ENCODE measurements at places on chromosomes 13 and 19. TPM values are rescaled to one million over a fixed set of nuclear protein-coding genes. Genes with fewer than 3 reads are reported as not detected.
A peak's percentile ranks its signal among the peaks of the same experiment; 100 is the strongest.

DNA sequence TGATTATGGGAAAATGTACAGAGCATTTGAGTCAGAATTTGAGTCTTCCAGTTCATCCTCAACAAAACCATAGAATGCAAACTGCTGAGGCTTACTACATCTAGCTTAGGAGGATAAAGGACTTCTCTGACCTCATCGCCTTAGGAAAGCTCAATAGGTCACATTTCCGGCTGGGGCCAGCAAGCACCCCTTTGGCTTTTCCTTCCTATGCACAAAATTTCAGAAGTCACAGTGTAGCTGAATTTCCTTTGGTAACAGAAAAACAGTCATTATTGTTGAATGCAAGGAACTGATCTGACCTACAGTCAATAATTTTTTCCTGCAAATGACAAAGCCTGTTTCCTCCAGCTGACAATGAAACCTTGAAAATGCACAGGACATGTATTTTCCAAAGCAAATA lies 32.8 kb upstream of the LRCH1 start:
- DNase-seq, result no peak

- no peak for DNase-seq
Observed at GRCh38 chr19:23346696-23347095, 48.6 kb downstream of the ZNF91 start.

DNA sequence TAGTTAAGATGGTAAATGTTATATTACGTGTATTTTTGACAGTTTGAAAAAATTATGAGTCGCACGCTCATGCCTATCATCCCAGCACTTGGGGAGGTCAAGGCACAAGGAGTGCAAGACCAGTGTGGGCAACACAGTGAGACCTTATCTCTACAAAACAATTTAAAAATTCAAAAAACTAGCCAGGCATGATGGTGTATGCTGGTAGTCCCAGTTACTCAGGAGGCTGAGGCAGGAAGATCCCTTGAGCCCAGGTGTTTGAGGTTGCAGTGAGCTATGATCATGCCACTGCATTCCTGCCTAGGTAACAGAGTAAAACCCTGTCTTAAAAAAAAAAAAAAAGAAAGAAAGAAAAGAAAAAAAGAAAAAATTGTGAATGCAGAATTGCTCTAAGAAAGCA lies 58.0 kb downstream of the TBC1D4 start:
- DNase-seq, result no peak

DNA sequence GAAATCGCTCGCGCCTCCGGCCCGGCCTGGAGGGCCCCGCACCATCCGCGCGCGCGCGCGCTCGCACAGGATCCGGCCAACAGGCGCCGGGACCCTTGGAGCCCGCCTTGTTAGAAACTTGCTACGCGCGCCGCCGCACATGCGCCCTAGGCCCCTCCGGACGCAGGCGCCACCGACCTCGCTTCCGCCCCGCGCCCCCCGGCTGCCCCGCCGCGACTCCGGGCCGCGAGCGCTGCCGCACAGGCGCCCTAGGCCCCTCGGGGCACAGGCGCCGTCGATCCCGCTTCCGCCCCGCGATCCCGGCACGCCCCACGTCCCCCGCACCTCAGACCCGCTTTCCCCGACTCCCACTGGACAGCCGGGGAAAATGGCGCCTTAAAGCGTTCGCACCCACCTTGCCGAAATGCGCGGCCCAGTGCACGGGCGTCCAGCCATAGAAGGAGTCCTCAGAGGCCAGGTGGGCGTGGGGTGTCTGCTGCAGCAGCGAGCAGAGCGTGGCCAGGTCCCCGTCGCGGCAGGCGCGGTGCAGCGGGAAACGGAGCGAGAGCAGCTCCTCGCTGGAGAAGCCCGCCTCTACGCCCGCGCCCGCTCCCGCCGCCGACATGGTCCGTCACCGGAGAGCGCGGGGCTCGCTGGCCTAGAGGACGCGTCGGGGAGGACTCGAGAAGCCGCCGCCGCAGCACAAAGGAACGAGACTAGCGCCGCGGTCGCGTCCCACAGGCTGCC lies 375 bp downstream of the ANKRD10 start:
- peak; percentile 54 for DNase-seq

CGB7 gene
- total RNA-seq, result not detected

DMRTC2 gene
- total RNA-seq, result not detected

ZNF584 gene
- total RNA-seq, result 11.8 TPM

All from frontal cortex (tissue), 4 donors.